ENCODE measurements at places on chromosomes 2 and 18.

DNA sequence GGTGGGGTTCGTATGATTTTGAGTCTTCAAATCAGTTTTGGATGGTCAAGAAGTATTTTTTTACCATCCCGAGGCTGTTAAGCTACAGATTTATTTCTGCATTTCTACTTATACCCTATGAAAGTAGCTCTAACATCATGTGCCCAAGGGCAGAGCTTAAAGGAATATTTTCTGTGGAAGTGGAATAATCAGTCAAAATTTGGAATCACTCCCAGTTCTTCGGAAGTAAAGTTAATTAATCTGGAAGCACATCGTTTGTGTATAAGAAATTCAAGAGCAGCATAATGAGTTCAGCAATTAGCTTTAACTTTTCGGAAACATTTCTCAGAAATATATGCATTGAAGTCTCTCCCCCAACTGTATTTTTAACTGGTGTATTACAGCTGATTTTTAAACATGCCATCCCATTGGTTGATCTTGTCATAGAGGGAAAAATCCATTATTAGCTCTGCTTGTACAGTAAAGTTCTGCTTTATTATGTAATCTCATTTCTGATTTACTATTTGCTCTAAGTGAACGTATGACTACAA lies 510.1 kb downstream of the DCC start:
- DNase-seq = no peak

DNA sequence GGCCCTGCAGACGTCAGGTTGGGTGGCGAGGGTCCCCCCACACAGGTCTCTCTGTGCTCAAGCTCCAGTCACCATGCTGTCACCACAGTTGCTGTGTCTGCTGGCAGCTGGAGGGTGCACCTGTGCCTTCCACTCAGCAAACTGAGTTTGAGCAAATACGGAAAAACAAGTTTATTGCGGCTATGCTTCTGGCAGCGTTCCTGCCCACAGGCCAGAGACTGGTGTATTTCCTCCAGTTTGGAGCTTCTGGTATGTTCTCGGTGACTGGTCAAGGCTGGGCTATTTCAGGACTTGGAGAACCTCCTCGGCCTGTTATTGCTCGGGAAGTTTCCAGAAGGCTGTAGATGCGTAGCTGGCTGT lies 132.6 kb downstream of the SEPTIN10 start:
- DNase-seq = no peak

DNA sequence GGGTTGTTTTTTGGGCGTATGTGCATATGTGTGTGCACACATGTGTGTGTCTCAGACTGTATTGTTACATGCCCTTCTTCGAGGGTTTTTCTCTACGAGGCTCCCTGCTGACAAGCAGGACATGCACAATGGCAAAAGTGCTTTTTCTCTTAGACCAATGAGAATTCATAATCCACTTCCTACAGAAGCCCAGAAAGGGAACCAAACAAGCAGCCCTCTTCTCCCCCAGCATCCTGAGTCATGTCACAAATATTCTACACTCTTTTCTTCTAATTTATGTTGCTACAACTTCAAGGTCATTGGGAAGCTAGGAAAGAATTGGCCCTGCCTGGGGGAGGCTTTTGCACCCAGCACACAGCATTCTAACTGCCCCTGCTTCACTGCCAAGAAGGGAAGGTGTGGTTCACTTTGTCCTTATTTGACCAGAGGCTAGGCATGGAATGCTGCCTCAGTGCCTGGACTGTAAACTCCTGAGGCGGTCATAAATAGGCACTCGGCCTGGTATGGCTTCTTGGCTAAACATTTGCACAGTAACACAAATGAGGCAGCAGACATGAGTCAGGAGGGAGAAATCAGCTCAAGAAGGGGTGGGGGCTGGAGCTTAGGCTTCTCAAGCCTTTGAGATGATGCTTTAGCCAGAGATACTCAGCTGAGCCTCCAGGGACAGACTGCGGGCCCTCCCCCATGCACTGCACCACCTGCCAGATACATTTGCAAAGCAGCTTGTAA lies 92.7 kb upstream of the KLF7 start:
- peak; percentile 25 for DNase-seq

GRCh38 chr2:144230448-144231085 lies 289.4 kb downstream of the ZEB2 start:
- DNase-seq = no peak

DNA sequence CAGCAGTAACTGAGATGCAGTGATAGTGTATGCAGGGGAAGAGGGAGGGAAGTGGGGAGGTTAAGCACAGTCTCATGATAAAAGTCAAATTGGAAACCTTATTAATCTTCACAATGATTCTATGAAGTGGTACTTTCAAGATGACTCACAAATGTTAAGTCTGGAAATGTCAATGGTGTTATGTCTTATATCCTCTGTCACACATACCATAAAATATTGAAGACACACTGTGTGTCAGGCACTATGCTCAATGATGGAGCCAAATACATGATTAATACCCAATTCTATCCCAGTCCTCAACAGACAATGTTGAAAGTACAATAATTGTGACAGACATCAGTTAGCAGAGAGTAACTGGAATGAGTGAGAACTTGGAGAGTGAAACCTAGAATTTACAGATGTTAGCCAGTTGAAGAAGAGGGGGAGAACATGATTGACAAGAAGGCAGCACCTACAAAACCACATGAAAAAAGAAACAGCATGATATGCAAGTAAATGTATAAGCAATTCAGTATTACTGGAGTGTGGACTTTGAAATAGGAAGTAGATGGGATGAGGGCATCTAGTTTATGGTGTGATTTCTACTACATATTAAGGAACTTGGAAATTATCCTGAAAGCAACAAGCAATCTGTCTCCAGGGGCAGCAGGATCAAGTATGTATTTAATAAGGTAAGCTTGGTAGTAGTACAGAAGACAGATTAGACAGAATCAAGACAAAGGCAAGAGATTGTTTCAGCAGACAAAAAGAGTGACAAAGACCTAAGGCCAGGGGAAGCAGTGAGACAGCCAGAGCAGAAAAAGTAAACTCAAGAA lies 107.6 kb downstream of the STRN start:
- no peak for DNase-seq

GRCh38 chr2:119005051-119005450 lies 63.1 kb downstream of the MARCO start:
- no peak for DNase-seq

DNA sequence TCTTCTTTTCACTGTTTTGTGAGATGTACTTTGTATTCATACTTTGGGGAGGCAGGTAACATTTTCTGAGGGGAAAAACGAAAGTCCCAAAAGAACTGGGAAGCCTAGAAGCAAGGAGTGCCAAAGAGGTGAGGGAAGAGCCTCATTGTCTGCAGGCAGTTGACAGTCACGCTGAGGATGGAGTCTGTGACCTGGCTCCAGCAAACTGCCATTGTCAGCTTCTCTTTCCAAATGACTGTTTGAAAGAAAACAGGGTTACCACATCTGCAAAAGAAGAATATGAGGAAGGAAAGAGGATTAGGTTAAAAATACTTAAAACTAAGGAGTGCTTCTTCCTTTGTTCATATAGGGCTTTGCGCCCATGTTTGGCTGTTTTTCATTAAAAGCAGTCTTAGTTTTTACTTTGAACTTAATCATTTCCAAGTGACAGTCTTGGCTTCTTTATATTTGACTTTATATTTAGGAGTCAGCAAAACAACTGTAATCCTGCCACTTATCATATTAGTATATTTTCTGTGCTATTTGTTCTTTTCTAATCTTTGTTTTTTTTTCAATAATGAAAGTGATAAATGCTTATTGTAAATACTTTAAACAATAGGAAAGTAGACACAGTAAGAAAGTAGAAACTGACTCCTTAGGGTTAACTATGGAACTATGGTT lies 35.0 kb downstream of the CERS6 start:
- DNase-seq = no peak

- no peak for DNase-seq
Measured at GRCh38 chr2:71595569-71595968, 142.2 kb downstream of the DYSF start.

DNA sequence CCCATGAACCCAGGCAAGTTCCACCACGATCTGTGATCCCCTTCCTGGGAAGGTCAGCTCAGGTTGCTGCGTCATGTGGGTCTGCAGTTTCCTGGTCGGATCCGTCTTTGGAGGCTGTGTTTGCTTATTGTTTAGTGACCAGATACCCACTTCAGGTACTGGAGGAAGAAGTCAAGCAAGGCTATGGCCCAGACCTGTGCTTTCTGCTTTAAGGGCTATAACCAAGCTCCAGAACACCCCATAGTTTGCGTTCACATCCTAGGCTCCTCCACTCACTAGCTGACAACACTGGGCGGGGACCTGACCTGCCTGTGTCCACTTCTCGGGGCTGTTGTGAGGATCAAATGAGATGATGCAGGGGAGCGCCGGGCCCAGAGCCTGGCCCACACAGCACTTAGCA lies 44.0 kb downstream of the MAL start:
- no peak for DNase-seq

DNA sequence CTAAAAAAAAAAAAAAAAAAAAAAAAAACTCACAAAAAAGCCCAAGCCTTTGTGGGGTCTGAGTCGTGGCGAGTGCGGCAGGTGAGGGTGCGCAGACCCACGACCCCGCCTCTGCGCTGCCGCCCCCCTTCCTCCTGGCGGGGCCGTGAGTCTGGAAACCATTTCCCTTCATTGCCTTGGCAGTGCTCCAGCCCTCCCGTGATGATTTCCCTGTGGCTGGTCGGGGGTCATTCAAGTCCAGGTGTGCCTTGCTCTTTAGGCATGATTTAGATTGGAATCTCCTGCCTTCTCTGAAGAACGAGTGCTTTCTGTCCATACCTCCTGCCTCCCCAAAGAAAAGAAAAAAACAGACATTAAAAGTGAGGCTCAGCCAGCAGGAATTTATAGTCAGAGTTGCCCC lies 161.8 kb downstream of the FAM210A start:
- no peak for DNase-seq

DNA sequence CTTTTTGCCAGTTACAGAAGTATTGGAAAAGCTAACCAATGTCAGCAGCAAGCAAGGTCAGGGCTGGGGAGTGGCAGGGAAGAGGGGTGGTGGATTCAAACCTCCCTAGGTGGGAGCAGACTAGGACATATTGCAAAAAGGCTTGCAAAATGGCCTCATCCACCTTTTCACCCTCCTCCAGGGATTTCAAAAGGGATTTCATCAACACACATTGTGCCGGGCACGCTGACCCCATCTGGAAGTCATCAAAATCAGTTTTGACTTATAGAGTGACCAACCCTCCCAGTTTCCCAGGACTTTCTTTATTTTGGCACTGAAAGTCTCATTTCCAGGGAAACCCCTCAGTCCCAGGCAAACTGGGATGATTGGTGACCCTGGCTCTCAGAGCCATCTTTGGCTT lies 94.7 kb downstream of the BIN1 start:
- no peak for DNase-seq

DNA sequence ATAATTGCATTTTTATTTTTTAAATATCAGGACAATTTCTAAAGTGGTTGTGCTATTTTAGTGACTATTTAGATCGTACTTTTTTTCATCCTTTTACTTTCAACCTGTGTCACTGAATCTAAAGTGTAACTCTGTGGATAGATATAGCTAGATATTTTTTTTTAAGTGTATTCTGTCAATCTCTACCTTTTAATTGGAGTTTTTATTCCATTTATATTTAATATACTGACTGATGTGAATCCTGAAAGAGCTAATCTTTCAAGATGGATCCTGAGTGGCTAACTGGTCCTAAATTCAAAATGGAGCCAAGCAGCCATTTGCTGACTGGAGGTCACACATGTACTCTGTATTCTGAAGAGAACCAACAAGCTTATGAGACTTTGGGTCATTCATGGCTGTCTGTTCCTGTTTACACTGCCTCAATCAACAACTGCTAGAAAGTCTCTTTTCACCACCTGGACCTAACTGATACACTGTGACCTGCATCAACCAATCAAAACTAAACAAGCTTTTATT lies 4.6 kb upstream of the PSMD14 start:
- no peak for DNase-seq

GRCh38 chr2:24259316-24259715 lies 84.5 kb downstream of the FAM228A start:
- no peak for DNase-seq

- DNase-seq = no peak
Measured at GRCh38 chr2:134276381-134277172, 22.7 kb downstream of the MGAT5 start.

- DNase-seq = no peak
Measured at GRCh38 chr18:49819823-49820671, 6.7 kb upstream of the ACAA2 start.

GRCh38 chr2:85323351-85323987 lies 4.3 kb downstream of the TGOLN2 start:
- DNase-seq = no peak

DNA sequence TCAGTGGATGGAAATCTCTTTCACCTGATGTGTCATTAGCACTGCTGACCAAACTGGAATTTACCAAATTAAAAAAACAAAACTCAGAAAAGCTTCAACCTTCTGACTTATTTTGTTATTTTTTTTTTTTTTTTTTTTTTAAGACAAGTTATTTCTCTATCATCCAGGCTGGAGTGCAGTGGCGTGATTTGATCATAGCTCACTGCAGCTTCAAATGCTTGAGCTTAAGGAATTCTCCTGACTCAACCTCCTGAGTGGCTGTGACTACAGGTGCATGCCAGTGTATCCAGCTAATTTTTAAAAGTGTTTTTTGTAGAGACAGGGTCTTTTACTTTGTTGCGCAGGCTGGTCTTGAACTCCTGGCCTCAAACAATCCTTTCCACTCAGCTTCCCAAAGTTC lies 155.6 kb downstream of the LRRTM1 start:
- DNase-seq = no peak

Measured in amygdala (tissue), 56 donors.